T-helper 2 cell (primary cell): ENCODE measurements at places on chromosomes 11 and 22.

- no peak for DNase-seq
Measured at GRCh38 chr11:2529173-2529572, 84.4 kb downstream of the KCNQ1 start.

DNA sequence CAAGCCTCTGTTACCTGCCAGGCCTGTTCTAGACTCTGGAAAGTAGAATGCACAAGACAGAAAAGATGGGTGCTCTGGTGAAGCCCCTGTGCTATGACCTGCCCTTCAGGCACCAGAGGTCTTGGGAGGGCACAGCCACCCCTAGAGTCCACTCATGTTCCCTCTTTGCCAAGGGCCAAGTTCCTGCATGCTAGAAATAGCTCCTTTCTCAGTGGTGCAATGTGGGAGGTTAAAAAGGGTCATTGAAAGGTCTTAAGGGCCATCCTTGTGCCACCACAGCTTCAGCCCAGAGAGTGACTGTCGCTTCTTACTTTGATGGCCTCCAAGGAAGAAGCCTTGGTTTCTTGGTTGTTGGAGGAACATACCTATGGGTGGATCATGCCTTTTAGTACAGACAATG lies 84.6 kb upstream of the PARVA start:
- no peak for DNase-seq

DNA sequence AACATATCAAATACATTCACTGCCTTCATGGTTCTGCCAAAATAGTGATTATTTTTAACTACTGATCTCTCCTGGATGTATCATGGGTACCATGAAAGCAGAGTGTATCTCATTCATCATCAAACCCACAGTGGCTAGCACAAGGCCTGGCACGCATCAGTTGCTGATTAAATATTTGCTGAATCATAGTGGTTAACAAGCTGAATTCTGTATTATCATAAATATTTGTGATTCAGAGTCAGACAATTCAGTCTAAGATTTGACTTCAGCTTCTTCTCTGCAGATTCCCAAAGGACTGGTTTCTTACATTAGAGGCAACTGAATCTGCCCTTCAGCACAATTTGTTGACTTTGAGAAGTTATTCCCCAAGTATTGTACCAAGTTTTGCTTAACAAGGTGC lies 715.8 kb upstream of the LRRC4C start:
- no peak for DNase-seq

DNA sequence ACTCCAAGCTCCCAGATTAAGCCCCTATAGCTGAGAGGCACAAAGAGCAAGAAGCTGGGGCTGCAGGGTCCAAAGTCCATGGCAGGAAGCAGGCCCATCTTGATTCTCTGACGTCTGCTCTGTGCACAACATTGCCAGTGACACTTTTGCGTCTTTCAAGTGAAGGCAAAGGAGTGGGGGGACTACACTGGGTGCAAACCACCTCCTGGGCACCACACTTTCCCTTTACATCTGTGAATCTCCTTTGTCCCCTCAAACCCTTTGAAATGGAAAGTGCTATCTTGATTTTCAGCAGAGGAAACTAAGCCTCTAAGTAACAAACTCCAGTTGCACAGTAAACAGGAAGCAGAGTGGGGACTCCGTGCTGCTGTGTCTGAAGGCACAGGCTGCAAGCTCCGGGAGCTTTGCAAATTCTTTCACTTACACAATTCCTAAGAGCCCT lies 428.0 kb downstream of the LARGE1 start:
- no peak for DNase-seq

DNA sequence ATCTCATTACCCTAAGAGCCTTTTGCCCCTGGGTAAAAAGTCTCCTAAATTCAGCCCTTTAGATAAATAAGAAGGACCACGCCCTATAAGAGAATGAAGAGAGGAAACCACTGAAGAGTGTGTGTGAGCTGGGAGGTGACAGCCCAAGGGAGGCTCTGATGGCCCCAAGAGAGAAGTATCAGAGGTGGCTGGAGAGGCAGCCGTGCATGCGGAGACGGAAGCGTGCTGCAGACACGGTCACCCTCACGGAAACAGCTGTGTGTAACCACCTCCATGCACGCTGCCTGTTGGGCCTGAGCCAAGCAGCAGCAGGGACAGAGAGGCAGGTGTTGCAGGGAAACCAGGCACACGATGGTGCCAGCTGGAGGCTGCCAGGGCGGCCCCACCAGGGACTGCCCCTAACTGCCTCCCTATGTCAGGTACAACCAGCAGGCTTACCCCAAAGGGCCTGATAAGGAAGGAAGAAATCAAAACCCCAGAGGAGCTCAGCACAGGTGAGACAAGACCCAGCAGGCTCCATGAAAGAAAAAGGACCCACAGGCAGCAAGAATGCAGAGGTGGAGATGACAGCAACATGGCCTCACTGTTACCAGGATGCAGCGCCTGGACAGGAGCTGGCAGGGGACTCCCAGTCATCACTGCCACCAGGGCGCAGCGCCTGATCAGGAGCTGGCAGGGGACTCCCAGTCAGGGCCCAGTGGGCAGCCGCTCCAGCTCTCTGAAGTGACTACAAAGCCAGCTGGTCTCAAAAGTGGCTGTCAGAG lies 7.8 kb downstream of the LARGE2 start:
- DNase-seq, result no peak
